ENCODE measurements at places on chromosomes 16 and 17.
A peak's percentile ranks its signal among the peaks of the same experiment; 100 is the strongest.

DNA sequence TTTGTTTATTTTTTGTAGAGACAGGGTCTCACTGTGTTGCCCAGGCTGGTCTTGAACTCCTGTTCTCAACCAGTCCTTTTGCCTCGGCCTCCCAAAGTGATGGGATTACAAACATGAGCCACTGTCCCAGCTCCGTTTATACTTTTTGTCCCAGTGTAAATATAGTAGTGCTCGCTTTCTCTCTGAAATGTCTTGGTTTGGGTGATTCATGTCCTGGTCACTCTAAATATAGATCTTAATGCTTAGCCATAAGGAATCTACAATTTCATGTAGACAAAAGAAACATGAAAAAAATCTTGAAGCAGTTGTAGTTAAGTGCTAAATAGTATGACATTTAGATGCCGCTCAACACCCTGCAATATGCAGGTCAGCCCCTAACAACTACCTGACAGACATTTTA is 126.9 kb downstream of the KATNIP start:
- no peak for DNase-seq

- DNase-seq, result no peak
Measured at GRCh38 chr17:6079155-6079888, 9.1 kb downstream of the WSCD1 start.

- DNase-seq, result no peak
Measured at GRCh38 chr16:1206786-1207185, 18.3 kb downstream of the TPSG1 start.

DNA sequence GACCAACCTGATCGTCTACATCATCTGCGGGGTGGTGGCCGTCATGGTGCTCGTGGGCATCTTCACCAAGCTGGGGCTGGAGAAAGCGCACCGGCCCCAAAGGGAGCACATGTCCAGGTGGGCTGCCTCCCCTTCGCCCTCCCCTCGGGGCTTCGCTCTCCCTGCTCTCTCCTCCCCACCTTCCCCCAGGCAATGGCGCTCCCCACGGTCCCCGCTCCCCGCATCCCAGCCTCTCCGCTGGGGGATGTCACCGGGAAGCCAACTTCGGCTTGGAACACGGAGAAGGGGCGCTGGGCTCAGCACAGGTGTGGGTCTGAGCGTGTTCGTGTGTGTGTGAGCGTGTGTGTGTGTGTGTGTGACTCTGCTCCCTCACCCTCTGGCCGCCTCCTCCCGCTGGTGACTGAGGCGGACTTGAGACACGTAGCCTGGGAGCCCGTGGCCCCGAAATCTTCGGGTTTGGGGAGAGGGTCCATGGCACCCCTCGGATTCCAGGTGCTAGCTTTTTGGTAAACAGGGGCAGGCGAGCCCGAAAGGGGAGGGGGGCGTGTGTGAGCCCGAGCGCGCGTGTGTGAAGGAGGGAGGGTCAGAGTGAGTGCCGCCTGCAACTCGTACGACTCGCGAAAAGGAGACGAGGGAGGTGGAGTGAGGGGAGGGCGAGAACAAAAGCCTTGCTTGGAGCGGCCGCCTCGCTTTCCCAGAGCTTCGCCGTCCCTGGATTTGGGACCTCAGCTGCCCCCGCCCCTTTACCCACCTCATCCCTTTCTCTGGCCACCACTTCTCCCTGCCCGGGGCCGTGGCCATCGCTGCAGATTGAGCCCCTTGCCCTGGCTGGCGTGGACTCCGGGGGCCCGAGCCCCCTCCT is 1.3 kb downstream of the SHISA9 start:
- no peak for DNase-seq

GRCh38 chr17:67218385-67218950 is 26.5 kb downstream of the HELZ start:
- DNase-seq, result no peak

DNA sequence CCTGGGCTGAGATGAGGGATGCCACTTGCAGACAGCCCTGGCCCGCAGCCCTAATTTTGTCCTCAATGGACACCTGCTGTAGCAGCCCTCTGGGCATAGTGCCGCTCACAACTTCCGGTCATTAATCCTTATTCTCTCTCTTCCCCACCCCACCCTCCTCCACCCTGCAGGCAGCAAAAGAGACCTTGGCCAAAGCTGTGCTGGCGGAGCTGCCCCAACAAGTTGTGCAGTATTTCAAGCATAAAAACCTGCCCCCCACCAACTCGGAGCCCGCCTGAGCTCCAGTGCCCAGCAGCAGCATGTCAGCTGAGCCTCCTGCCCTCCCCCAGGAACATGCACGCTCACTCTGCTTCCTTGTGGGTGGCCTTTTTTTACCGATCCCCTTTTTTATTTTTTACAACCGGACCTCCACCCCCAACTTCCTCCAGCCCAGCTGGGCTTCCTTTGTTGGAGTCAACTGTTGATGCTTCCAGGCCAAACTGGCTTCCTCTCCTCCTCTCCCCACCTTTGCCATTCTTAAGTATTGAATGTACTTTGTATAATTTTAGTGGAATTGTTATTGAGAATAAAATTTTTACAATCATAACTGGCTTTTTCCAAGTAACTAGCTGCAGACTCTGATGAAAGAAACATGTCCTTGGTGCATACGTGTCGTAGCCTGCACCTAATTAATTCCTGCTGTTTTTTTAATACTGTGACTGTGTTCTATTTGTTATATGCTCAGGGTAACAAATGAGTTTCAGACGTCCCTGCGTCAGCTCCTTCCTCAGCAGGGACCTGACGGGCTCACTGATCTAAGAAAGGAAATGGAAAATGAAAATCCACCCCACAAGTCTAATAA is 38.2 kb downstream of the PSME3IP1 start:
- DNase-seq, result peak; percentile 39

GRCh38 chr17:60720763-60721531 is 43.3 kb downstream of the BCAS3 start:
- no peak for DNase-seq

DNA sequence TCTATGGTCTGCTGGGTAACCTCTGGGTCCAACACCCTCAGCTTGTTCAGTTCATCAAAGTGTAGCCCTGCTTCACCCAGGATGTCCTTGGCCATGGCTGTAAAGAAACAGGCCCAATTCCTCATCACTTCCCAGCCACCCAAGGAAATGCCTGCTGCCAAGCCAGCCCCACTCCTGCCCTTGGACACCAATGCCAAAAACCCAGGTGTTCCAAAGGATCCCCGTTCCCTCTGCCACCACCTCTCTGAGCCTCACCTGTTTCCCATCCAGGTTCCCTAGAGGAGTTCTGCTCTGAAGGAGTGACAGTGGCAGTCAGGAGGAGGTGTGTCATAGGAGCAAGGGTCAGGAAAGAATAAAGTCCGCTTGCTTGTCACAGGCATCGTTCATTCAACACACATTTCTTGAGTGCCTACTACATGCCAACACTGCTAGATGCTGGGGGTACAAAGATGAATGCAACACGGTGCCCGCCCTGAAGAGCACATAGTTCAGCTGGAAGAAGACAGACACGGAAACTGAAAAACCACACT is 3.3 kb downstream of the IFT20 start:
- DNase-seq, result no peak
